ENCODE measurements at places on chromosomes 7 and 10.

- no peak for DNase-seq
These were observed 290.7 kb upstream of the KIAA1217 start for GRCh38 chr10:23918090-23918723.

DNA sequence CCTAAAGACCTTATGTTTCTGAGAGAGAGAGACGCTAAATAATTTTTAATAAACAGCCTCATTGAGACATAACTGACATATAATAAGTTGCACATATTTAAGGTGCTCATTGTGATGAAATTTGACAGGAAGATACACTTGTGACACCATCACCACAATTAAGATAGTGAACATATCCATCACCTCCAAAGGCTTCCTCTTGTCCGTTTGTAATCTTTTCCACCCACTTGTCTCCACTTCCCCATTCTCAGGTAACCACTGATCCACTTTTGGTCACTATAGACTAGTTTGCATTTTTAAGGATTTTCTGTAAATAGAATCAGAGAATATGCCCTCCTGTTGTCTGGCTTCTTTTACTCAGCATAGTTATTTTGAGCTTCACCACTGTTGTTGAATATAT lies 195.1 kb upstream of the WDR11 start:
- DNase-seq, result no peak

GRCh38 chr7:88042157-88042556 lies 108.1 kb downstream of the ADAM22 start:
- DNase-seq, result no peak

DNA sequence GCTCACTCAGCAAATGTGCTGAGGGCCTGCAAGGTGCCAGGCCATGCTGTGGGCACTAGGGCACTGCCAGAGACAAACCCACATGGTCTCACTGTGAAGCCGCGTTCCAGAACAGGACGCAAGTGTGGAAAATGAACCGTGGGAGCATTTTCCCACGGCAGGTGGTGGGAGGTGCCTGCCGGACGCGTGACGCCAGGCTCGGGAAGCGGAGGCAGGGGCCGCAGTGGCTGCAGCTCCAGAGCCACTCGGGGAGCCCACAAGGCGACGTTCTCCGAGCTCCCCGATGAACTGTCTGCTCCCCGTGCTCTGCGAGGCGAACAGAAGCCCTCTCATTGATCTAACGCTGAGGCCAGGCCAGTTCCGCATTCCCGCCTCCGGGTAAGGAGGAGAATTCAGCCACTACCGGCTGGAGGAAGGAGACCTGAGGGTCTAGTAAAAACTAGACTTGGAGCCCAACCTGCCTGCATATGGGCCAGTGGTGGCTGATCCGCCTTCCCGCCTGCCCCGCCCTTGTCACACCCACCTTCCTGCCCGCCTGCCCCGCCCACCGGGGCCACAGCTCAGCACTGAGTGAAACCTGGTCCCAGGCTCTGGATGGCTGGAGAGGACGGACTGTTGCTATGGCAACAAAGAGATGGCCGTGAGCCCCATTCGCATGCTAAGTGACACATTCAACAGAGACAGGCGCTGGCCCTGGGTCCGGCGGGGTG lies 13.1 kb downstream of the ADGRA1 start:
- no peak for DNase-seq

GRCh38 chr7:156380261-156380660 lies 260.3 kb upstream of the RNF32 start:
- no peak for DNase-seq

DNA sequence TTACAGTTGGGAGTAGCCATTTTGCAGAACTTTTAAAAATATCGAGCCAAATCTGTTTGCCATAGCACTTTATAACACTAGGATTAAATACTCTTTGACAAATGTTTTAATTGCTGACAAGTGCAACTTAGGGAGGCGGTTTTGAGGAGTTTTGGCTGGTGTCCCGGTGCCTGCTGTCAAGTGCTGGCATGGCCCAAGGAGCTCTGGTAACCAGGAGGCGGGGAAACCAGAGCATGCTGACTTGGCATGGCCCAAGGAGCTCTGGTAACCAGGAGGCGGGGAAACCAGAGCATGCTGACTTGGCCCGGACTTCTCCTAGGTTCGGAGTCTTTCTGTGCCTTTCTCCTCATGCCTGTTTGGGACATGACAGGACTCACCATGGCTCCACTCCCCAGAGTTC lies 30.8 kb upstream of the ZNF32 start:
- DNase-seq, result no peak

- no peak for DNase-seq
These were observed 256.3 kb downstream of the ARL4A start for GRCh38 chr7:12943781-12944180.

- no peak for DNase-seq
These were observed 4.1 kb downstream of the FHIP2A start for GRCh38 chr10:114825513-114826253.

DNA sequence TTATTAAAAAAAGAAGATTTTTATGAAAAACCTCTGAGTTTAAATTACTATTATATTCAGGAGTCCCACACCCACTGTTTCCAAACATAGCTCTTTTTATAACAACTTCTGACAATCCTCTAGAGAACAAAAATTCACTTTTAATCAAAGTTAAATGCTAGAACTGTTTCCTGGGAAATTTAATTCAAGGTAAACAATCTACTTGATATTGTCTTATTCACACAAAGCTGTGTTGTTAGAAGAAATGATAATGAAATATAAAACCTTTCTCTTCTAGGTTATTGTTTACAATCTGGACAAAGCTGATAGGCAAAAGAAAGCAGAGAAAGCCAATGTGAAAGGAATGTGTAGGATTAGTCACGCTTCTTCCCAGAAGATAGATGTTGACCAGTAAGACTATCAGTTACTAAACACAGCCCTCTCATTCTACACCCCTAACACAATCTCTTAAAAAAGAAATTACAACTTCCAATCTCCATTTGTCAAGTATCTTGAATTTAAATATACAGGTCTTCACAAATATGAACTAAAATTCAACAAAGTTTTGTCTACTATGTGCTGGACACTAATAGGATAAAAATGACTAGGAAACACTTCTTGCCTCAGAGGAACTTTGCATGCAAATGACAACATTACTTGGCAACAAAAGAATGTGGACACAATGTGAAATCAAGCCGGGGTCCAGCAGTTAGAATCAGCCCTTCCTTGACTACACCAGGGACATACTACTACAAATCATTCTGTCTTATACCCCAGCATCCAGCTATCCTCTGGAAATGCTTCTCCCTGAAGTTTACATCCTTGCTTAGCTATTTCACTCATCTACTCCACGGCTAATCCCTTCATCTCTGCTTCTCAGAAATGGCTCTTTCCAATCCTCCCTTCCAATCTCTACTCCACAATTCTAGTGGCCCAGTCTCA lies 123.7 kb downstream of the IMMP2L start:
- no peak for DNase-seq

DNA sequence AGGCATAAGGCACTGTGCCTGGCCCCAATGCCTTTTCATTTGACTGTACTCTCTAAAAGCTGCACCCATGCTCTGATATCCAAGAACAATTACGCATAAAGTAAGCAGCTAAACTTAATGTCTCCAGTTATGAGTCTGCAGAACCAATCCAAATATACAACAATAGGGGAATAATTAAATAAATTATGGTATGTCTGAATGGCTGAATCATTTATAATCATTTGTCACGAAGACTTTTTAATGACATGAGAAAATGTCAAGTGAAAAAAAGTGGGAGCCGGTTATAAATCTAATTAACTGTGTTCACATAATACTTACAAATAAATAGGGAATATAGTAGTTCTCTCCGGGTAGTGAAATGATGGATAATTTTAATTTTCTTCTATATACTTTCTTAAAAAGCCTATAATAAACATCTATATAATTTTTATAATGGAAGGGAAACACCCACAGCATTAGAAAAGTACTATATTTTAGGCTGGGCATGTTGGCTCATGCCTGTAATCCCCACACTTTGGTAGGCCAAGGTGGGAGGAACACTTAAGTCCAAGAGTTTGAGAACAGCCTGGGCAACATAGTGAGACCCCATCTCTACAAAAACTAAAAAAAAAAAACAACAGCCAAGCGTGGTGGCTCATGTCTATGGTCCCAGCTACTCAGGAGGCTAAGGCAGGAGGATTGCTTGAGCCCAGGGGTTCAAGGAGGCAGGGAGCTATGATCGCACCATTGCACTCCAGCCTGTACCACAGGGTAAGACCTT lies 14.2 kb downstream of the SLC37A3 start:
- no peak for DNase-seq

- no peak for DNase-seq
These were observed 176.6 kb downstream of the BMPER start for GRCh38 chr7:34081935-34082334.

DNA sequence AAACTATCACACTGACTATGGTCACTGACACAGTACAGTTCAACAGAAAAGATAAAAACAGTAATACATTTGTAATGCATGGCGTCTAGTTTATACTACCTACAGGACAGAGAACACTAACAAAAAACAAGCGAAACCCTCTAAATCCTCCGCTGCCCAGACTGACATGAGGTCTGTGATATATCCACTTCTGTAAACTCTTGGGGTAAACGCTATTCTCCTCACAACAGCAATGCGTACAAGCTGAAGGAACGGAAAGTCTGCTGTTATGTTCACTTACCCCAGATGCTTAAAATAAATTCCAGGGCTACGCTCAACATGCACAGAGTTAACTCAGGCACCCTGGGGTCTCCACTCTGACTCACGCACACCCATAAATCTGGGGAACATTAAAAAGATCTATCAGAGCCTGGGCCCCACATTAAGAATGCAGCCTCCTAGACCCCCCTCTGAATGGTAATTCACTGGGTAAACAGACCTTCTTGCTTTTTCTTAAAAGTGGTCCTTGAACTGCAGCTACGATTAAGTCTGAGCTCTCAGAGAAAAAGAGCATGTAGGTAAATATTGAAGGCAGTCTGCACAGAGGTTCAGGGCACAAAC lies 105.6 kb downstream of the CTBP2 start:
- no peak for DNase-seq

- no peak for DNase-seq
These were observed 22.7 kb downstream of the DYNC1I1 start for GRCh38 chr7:95794917-95795515.

DNA sequence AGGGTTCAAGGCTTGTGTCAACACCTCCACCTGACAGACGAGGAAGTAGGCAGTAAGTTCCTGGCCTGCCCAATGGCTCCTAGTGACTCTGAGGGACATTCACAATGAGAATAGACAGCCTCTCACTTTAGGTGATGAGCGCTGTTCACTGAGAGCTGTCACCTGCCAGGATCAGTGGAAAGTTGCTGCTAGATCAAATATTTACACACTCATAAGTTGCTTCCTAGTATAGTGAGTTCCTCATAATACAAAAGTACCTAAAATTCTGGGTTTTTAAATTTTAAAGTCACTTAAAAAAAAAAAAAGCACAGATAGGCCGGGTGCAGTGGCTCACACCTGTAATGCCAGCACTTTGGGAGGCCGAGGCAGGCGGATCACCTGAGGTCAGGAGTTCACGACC lies 320.8 kb downstream of the PRPF18 start:
- no peak for DNase-seq

- DNase-seq, result no peak
These were observed 1.1 kb downstream of the EPHB6 start for GRCh38 chr7:142855756-142856564.

DNA sequence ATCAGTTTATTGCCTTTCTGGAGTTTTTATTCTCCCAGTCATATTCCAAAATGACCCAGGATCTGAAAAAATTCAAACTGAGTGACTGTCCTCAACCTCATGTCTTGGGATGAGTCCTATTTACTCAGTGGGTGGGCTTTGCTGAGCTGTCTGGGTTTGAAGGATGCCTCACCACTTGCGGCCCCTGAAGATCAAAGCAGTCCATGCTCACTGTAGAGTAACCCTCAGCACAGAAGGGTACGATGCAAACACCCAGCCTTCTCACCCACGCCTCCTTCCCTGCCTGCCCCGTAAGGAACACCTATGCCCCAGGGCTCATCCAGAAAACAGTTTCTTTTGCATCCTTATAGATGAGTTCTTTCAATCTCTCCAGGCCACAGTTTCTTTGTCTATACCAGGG lies 42.2 kb upstream of the GRB10 start:
- no peak for DNase-seq

DNA sequence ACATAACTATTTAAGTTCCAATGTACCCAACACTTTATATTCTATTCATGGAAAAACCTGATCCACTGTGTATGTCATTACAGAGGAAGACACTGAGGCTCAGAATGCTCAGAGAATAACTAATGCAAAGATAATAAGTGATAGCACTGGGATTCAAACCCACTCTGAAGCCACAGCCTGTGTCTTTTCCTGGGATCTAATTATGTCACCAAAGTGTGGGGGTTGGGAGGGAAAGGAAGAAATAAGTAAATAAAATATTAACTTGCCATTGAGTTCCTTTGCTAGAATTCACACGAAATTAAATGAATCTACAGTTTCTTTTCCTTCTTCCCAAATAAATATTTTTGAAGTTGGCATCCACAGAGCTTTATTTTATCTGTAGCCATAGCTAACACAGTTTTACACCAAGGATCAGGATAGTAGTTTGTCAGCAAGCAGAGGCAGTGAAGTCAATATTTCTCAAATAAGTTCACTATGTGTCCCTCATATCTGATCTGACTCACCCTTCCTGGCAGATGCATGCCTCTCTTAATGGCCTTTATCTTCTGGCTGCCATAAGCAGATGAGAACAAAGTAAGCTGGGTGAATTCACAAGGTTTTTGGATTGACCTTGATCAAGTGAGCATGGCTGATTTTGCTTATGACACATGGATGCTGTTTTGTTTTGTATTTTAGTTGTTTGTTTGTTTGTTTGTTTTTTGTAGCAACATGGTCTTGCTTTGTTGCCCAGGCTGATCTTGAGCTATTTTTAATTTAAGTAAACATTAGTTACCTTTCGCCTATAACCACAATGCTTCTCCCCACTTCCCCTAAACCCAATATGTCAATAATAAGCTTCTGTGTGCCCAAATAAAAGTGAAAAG lies 6.3 kb downstream of the RAPGEF5 start:
- DNase-seq, result no peak

DNA sequence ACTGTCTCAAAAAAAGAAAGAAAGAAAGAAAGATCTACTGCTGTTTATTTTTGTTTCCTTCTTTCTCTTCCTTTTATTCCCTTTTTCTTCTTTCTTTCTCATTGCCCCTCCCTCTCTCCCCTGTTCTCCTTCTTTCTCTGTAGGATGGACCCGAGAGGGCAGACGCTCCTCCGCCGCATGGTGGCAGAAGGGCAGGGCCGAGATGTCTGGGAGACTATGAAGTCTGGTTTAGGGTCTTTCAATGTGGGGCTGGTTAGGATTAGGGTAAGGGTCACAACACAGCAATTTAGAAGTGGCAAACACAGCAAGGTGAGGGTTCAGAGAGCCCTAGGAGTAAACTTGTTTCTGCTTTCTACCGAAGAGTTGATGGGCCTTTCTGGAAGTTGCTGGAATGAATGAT lies 45.7 kb upstream of the RASGEF1A start:
- DNase-seq, result no peak

All from esophagus squamous epithelium (tissue), 5 donors.